ENCODE measurements at places on chromosomes 5 and 9.

- DNase-seq: no peak
Measured at GRCh38 chr5:123035918-123036390, 571 bp downstream of the PPIC start.

DNA sequence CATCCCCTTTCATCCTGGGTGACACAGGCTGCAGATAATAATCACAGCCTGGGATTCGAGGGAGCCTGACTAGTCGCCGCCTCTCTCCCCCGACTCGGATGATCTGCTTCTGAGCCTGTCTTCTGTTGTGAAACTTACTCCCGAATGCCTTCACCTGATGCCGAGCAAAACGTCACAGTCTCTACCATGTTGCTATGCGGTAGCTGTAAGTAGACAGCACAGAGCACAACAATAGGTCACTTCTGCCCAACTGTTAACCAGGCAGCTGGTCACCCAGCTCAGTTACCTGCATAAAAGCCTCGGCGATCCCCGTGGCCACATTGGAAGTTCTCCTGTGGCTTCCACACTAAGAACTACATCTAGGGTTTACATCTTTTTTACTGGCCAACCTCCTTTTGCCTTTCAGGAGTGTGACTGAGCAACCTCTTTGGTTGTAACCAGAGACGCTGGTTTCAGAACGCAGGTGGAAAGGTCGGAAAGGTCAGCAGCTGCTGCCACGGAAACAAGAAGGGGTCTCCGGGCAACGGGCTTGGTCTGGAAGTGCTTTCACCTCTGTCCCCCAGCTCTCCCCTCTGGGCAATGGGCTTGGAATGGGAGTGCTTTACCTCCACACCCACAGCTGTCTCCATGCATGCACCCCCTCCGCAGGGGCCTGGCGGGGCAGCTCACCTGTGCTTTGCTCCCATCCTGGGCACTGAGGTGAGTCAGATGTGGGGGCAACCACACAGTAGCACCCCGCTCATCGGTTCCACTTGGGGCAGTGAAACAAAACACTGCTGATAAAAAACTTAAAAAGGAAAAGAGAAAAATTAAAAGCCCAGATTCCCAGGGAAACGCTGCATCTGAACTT lies 7.6 kb upstream of the PPP1R26 start:
- DNase-seq: no peak

- no peak for DNase-seq
Measured at GRCh38 chr5:14915291-14915952, 43.8 kb upstream of the ANKH start.

GRCh38 chr9:113998525-113999255 lies 79.4 kb downstream of the AMBP start:
- no peak for DNase-seq

DNA sequence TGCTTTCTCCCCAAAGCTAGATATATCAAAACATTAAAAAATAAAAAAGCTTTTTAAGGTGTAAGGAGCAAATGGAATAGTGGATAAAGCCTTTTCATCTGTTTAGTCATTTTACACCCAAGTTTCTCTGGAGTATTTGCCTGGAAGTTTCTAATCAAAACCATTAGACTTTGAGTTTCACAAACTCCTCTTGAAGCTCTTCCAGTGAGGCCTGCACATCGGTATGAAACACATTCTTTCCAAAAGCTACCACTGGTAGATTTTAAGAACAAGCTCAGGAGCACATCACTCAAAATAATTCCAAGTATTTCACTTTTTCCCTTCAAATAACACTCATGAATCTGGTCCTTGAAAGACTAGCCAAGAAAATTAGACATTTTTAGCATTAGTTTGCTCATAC lies 5.7 kb downstream of the TRIM52 start:
- DNase-seq: no peak

DNA sequence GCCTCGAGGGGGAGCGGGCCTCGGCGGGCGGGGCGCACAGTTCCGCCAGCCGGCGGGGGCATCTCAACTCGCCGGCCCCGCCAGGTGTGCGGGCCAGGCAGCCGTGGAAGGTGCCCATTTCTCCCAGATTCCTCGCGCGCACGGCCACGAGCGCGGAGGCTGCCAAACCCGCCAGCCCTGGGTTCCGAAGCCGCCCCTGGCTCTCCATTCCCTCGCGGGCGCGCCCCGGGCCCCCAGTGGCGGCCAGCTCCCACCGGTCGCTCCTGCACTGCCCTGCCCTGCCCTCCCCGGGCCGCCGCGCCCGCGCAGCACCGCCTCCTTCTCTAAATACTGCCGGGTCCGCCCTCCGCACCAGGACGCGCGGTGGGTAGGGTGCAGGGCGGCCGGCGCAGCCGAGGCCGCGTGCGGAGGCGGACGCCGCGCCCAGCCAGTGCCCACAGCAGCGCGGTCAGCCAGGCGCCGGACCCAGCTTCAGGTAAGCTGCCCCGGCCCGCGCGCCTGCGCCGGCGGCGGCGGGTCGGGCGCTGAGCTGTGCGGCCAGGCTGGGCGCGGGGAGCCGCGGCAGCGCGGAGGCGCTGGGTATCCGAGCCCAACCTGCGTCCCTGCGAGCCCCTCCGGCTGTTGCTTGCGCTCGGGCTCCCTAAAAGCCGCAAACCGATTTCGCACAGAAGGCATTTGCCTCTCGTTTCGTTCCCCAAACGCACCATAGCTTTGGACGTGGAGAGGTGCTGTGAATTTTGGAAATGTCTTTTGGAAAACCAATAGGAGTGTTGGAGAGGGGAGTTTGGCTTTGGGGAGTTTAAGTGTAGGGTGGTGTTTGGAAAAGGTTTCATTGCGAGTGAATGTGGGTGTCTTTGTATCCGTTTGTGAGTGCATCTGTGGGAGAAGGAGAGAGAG lies at the start of gene TMEM171:
Gene TMEM171 (plus strand): TSS at position 354 of the 897 bp plus-strand sequence. CDS start 2,799 bp downstream, outside the sequence.
- DNase-seq: no peak

DNA sequence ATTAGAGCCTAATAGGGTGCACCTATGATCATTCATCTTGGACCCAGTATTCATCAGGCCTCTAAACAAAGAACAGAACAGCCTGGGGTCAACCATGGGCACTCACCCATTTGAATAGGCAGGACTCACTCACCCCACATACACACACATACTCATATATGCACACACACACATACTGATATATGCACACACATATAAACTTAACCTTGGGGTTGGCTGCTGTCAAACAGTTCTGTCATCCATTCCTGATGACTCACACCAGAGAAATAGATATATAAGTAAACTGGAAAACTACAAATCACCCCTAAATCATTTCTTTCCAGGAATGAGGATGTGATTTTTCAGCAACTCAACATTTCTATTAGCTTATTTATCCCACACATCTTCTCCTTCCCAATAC lies 51.3 kb downstream of the ARL15 start:
- no peak for DNase-seq

DNA sequence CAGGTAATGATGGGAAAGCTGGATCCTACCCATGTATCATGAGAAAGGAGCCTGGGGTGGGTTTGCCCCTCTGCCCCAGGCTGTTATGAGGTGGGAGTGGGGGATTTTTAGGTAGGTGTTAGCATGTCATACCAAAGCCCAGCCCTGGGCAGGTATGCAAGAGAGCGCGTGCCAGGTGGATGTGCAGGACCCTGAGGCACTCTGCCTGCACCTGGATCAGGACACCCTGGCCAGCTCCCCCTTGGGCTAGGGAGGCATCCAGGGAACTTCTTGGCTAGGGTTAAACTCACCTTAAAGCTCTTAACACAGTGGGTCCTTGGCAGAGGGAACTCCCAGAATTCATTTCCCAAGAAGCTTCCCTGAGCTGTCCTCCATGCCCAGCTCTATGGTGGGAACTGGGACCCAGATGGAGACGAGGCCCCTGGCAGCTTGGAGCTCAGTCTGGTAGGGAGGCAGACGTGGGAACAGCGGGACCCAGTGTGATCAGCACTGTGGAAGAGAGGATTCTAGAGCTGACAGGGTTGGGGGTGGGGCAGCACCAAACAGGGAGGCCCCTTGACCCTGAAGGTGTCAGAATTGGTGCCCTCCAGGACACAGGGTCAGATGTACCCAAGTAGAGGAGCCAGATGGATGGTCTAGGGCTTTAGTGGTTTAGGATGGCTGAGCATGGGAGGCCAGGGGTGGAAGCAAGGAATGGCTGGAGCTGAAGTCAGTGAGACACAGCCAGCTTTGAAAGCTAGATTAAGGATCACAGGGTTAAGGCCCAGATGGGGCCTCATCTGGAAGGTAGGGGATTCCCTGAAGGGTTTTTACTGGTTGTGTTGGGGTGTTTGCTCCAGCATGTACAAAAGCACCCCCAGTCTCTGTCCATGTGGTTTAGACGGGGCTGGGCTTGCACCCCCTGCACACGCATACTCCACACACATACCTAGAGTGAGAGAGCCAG lies 2.2 kb upstream of the PRR7 start:
- DNase-seq: no peak

DNA sequence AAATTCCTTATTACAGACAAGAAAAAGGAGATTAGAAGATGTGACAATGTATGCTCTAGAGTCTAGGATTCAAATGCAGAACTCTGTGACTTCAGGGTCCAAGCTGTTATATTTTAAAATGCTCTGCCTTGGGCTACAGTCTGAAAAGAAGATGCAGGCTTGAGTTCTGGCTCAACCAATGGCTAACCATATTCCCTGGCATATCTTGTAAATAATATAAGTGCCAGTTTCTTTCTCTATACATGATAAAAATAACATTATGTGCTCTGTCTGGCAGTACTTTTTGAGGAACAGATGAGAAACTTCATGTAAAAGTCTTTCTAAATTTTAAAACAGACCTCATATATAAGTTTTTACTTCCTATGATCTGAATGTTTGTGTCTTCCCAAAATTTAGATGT lies 926.5 kb upstream of the CDH6 start:
- DNase-seq: no peak

DNA sequence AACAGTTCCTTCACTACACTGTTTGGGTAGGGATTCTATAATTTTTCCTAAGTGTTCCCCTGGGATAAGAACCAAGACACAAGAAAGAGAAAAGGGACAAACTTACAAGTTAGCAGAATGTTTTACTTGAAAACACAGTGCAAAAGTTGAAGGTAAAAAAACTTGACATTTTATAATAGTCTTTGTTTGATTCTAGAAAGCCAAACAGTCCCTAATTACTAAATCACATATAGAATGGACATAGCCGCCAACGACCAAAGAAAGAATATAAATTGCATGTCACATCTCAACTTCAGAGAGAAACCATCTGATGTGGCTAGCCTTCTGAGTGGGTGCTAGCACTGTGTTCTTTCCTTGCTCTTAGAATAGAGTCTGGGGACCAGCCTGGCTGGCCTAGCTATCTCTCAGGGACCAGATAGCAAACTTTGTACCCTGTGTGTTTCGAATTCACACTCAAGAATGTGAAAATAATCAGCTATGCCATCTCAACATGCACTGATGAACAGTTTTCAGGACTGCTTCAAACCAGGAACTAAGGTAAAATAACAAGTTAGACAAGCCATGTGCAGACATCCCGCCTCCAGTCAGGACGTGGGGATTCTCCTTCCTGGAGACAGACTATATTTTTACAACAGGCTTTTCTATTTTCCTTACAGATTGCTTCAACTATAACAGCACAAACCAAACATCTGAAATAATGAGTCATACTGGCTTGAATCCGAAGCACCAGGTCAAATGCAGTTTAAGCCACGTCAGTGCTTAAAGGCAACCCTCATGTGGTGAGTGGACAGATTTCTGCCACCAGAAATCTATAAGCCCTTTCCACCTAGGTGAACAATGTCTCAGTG lies 53.7 kb downstream of the LHFPL2 start:
- DNase-seq: no peak

DNA sequence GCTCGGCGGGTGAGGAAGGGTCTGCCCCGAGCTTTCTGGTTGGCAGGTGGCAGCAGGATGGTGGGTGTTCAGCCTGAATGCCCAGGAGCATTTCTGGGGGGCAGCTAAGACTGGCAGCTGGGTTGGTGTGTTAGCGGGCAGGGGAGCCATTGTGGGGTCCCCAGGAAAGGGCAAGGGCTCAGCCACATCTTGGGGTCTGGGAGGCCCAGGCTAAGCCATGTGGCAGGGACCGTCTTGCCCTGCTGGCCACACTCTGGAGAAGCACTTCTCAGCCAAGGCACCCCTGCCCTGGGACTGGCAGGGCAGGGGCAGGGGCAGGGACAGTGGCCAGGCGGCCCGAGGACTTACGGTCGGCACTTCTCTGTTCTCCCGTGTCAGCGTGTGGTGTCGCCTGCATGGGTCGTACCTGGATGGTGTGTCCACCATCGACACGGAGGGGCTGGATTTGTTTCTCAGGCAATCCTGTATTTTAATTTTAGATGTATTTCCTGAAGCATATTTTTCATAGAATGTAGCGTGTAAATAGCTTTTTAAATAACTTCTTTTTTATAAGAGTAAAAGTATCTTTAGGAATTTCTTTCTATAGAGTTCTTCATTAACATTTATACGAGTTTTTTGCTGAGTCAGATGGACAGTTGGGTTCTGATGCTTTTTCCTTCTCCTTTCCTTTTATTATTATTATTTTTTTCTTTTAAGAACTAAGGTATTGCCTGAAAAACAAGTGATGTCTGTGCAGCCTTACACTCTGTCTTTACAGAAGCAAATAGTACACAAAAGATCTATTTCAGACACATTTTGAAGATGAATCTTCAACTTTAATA lies 102.0 kb downstream of the PHF2 start:
- DNase-seq: no peak

- DNase-seq: no peak
Measured at GRCh38 chr5:137096149-137097103, 402.7 kb downstream of the SPOCK1 start.

DNA sequence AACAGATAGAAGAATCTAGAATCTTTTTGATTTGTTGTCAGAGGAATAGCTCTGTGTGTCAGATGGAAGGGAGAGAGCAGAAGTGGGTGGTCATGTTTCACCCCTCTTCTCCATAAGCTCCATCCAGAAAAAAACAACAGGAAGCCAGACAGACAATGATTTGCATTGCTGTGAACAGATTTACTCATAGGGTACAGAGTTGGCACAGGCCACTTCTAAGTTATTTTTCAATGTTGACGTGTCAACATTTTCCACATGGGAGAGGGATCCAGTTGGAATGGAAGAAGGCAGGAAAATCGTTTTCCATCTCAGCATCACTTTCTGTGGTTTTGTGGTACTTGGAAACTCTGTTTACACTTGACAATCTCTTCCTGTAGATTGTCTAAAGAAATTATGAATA lies 86.7 kb downstream of the INSYN2B start:
- no peak for DNase-seq

GRCh38 chr5:84343171-84343570 lies 41.5 kb downstream of the EDIL3 start:
- DNase-seq: no peak

All from stimulated activated CD8-positive, alpha-beta memory T cell treated with anti-CD3 and anti-CD28 coated beads, Interleukin-4, amount 100 ng/mL, for 4 hours (primary cell).